ENCODE measurements at places on chromosomes 12 and 14. TPM values are rescaled to one million over a fixed set of nuclear protein-coding genes. Genes with fewer than 3 reads are reported as not detected.

Gene LALBA
- not detected for total RNA-seq

Gene CBLN3
- 4.5 TPM for total RNA-seq

Gene TPPP2
- total RNA-seq, result not detected

Gene LRRK2
- total RNA-seq, result 22.9 TPM

Gene TMEM132D
- total RNA-seq, result not detected

Gene GSG1
- total RNA-seq, result 0.06 TPM

Gene LTBR
- total RNA-seq, result 42.1 TPM

Gene MYF6
- total RNA-seq, result not detected

Gene FOXG1
- not detected for total RNA-seq

Gene SLC10A1
- total RNA-seq, result not detected

Gene RAB21
- total RNA-seq, result 44.0 TPM

Gene PCED1B
- total RNA-seq, result 0.66 TPM

Gene FBLN5
- total RNA-seq, result 31.1 TPM

Gene SMCO2
- 0.13 TPM for total RNA-seq

Gene DYNLL1
- 377 TPM for total RNA-seq

Gene DACT1
- 5.3 TPM for total RNA-seq

Gene DAO
- not detected for total RNA-seq

Gene DDX51
- 5.2 TPM for total RNA-seq

Gene MYF5
- not detected for total RNA-seq
